ENCODE measurements at places on chromosomes 7 and 10. TPM values are rescaled to one million over a fixed set of nuclear protein-coding genes. Genes with fewer than 3 reads are reported as not detected.

DNA sequence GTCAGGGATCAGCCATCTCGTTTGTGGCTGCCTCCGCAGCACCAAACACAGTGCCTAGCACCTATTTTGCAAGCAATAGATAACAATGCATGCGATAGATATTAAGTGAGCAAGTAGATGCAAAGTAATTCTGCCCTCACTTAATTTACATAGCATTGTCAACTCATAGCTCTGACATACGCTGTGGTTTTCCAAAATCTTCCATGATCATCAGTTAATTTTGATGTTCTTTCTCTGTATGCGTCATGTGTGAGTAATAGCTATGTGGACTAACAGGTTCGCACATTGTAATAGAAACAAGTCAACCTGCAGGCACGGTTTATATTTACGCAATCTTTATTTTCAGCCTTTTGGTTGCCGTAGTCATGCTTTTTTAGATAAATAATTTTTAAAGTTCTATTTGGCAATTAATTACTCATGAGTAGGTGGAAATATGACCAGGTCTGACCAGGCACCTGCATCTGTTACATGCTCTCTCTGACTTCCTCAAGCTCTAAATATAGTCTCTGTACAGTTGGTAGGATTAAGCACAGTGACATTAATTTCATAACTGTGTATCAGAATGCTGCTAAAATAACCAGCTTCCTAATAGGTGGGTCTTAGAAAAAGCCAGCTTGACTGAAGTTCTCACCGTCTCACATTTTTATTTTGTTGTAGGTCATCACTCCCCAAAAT is 13.3 kb downstream of the MAP3K8 start:
- no peaks in the 10 kb centered on the region for H3K27me3 ChIP-seq
- no peaks in the 10 kb centered on the region for H3K36me3 ChIP-seq
- no peak overlapping the region for H3K27ac ChIP-seq
- H3K4me1 ChIP-seq, result peaks cover 25% of the 10 kb centered on the region
- no peak for DNase-seq
- H3K4me3 ChIP-seq, result no peak overlapping the region

GRCh38 chr7:35450456-35451214 is 196.7 kb upstream of the TBX20 start:
- no peak for DNase-seq
- no peak overlapping the region for H3K27ac ChIP-seq
- no peaks in the 10 kb centered on the region for H3K4me1 ChIP-seq
- no peaks in the 10 kb centered on the region for H3K36me3 ChIP-seq
- H3K4me3 ChIP-seq, result no peak overlapping the region

Gene PDE6C
- not detected for total RNA-seq

GRCh38 chr7:29033584-29033983 is 75.5 kb upstream of the TRIL start:
- H3K4me1 ChIP-seq, result peaks cover 5% of the 10 kb centered on the region
- DNase-seq, result no peak
- no peak overlapping the region for H3K27ac ChIP-seq
- no peaks in the 10 kb centered on the region for H3K27me3 ChIP-seq

All from vagina (tissue), 2 donors.